ENCODE measurements at places on chromosomes 3 and 15.

DNA sequence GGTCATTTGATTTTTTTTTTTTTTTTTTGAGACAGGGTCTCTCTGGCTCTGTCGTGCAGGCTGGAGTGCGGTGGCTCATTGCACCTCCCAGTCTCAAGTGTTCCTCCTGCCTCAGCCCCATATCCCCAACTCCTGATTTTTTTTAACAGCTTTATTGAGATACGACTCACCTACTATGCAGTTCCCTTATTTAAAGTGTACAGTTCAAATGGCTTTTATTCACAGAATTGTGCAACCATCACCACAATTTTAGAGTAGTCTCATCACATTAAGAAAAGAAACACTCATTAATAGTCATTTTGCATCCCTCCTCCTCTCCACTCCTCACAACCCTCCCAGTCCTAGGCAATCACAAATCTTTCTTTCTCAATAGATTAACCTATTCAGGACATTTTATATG, 1.9 kb upstream of the TRA2B start:
- no peak for DNase-seq

- no peak for DNase-seq
These were observed 81.0 kb upstream of the CDIN1 start for GRCh38 chr15:36498401-36498800.

DNA sequence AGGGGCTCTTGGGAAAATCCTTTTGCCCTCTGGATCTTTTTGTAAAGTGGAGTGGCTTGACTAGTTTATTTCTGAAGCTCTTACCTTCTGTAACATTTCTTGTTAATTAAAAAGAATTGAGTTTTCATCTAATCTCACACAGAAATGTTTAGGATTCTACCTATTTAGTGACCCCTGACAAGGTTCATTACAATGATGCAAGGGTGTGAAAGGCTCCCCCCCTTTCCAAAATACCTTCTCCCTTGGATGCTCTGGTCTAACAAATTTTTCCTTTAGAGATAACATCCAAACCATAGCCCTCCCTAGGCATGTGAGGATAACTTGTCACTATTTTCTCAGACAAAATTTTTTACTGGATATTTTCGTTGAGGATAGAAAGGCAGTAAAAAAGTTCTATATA, 223.9 kb downstream of the THRB start:
- DNase-seq = no peak

DNA sequence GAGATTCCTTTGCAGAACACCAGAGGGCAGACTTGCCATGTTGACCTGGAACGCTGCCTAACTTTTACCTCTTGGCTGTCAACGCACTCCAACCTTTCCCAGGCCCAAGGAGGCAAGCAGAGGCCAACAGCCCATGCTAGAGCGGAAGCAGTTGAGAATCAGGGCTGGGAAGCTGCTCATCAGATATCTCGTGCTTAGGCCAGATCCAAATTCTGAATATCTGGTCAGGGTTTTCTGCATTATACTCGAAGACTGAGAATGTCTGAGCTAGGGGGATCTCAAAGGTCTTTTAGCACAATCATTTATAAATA, 2.5 kb downstream of the XIRP1 start:
- peak; percentile 62 for DNase-seq

DNA sequence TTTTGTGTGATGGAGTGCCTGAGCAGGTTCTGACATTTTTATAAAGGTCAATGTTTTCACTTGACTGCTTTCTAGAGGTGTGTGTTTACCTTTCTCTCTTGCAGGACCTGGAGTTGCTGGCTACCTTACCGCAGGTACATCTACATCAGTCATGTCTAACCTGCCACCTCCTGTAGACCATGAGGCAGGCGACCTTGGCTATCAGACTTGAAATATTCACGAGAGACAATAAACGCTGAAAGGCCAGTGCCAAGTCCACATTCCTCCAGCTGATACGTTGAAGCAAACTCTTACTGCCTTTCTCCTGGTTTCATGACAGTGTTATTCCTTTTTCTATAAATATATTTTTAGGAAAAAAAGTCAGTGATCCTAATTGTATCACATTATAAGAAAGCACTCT, 59.0 kb upstream of the ACKR4 start:
- DNase-seq = no peak

- no peak for DNase-seq
These were observed 496.1 kb downstream of the FOXP1 start for GRCh38 chr3:71087143-71088018.

DNA sequence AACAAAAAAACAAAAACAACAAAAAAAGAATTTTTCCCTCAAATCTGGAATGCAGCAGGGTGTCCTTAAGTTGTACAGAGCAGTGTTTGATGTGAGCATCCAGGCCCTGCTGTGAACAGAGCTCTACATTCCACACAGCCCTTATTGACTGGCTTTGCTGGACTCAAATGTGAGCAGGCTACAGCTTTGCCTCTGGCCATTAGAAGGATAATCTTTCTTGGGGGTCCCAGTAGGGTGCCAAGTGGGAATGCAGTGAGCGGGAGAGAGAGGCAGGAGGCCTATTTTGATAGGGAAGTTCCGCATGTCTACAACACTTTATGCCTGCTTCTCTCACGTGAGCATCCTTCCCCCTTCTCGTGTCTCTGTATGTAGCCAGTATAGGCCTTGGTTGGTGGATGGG, 34.4 kb upstream of the TPRG1 start:
- DNase-seq = no peak

DNA sequence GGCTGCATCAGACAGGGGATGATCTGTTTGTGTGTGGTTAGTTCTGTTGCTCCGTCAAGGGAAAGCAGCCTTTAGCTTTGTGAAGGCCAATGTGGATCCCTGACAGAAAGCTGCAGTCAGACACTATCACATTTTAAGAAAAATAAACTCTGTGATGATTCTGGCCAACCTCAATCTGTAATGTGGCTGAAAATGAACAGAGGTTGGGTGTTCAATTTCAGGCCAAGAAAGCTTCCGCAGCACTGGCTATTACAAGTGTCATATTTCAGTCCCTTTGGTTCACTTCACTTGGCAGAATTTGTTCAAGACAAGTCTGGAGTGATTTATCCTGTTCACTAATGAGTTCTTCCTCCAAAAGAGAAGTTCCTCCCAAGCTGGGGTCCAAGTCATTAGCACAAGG, 571.8 kb upstream of the IL12A start:
- DNase-seq = no peak

DNA sequence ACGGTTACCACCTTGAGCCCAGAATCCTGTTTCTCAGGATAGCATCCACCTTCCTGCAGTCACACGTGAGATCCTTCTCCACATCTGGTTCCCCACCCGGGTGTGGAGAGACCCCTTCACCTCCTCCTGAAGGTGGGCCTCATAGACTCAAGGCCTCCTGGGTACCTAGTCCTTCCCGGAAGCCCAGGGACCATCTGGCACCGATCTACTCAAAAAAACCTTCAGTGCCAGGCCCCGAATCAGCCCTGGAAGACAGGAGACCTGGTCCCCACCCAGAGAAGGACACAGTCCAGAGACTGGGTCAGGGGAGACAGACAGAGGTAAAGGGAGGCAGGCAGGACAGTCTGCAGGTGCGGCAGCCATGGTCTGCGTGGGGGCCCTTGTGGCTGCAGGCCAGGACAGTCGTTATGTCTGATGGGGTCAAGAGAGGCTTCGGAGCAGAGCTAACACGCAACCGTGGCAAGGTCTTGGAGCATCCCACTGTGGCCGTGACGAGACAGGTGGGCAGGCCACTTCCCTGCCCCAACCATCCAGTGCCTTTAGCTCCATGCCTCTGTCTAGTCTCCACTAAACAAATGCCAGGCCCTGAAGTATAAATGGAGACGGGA, 112.2 kb upstream of the ABHD17C start:
- DNase-seq = no peak

DNA sequence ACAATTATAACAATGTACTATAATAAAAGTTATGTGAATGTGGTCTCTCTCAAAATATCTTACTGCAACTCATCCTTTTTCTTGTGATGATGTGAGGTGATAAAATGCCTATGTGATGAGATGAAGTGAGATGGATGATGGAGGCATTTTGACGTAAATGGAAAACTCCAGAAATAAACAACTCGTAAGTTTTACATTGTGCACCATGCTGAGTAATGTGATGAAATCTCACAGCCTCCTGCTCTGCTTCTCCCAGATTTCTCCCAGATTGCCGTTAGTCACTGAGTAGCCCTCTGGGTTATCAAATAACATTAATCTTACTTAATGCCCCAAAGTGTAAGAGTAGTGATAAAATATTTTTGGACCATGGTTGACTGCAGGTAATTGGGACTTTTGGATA, 64.8 kb upstream of the SLCO2A1 start:
- no peak for DNase-seq

DNA sequence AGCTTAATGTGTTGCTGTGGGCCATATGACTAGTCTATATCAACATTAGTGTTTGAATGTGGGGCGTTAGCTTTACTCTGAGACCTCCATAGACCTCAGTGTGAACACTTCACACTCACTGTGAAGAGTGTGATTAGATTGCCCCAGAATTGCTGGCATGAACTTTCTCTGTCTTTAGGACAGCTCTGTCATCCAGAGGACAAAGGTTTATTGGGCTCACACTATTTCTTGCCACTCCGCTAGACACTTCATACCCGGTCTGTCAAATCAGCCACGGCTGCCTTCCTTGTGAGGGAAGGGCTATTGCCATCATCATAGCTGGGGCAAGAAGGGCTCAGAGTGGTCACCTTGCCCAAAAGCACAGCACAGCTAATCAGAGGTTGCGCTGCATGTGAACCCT, 316.8 kb upstream of the NR2E3 start:
- DNase-seq = no peak

GRCh38 chr3:181054538-181054937, 65.0 kb upstream of the DNAJC19 start:
- no peak for DNase-seq

DNA sequence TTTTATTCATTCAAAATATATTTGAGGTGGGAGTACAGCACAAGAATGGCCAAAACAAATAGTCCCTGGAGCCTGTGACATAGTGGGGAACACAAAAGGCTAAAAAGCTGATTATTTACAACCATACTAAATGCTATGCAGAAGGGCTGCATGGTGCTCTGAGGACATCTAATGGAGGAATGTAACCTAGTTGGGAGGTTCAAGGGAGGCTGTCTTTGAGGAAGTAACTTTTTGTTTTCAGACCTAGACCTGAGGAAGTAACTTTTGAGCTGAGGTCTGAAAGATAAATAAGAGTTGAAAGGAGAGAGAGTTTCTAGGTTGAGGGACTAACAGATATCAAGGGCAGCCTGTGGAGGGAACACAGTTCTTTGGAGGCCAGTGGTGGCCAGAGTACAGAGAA, 34.8 kb upstream of the RASA2 start:
- no peak for DNase-seq

DNA sequence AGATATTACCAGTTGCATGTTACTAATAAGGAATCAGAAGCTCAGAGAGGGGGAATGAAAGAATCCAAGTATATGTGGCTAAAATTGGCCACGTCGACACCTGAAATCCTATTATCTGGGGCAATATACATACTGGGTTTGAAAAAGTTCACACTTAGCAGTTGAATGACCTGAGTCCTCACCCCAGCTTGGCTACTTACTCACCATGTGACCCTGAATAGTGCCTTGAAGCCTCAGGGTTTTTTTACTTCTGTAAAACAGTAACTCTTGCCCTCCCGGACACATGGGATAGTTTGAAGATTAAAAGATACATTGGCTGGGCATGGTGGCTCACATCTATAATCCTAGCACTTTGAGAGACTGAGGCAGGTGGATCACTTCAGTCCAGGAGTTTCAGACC, 342.2 kb upstream of the TPRG1 start:
- no peak for DNase-seq

- no peak for DNase-seq
These were observed 188.6 kb downstream of the NLGN1 start for GRCh38 chr3:173586166-173586565.

DNA sequence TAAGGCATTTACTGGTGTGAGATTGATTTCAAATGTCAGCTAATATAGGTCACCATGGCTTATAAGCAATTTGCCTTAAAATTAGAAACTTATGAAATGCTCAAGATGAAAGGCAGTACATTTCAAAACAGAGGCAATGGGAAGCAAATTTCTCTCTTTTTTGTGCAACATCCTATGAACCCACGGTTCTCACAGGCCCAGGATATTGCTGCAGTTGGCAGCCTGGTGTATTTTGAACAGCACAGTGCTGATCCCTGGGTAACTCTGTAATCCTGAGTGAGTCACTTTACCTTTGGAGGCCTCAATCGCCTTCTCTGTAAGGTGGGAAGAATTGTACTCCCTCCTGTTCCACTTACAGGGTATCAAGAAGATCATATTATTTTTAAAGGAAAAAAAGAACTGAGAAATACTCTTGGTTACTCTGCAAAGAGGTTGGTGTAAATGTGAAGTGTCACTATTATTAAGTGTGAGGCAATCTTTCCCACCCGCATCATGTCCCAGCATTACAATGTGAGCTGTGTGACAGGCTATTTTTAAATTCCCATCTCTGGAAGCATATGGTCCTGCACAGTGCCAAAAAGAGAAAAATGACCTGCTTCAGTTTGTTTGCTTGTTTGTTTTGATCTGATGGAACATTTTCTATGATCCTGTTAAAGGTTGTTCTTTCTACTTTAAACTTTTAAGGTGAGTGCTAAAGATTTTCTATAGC, 190.1 kb upstream of the LPP start:
- no peak for DNase-seq

DNA sequence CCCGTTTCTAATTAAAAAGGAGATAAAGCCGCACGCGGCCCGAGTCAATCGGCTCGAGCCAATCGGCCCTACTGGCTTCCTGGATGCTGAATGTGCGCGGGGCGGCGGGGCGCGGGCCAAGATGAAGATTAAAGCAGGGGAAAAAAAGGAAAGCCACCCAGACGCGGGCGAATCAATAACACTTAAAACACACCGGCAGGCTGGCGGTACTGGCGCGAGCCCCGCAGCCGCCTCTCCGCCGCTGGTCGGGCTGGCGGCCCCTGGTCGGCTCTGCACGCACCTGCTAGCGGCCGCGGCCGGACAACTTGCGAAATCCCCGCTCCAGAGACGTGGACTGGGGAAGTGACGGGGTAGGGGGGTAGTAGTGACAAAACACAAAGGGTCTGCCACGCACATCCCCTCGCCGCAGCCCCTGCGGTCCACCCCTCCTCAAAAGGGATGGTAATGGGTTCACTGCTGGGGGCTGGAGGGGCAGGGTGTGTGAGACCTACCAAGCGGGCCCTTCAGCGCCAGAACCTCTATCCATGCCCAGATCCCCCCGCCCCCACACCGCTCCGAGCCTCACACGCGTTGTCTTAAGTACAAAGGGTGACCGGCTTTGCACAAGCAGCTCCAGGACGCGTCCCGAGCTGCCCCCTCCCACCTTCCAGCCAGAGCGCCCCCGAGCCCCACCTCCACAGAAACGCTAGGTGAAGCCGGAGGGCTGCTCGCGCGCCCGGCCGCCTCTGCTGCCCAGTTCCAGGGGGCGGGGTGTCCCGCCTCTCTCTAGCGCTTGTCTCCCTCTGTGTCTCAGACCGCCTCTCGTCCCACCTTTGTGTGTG, 1.4 kb downstream of the WNT7A start:
- DNase-seq = no peak
